A549 treated with CpdA at 1 μM for 4 hours (cell line): ENCODE measurements at places on chromosomes 13 and 19. TPM values are rescaled to one million over a fixed set of nuclear protein-coding genes. Genes with fewer than 3 reads are reported as not detected.

The DMKN gene
- total RNA-seq: 30.7 to 39.2 TPM (median 32.3 TPM) in 5 replicates

The ZNF442 gene
- not detected in 5 replicates for total RNA-seq

The ZNF534 gene
- total RNA-seq: not detected in 5 replicates

The CDX2 gene
- total RNA-seq: 0.79 to 1.9 TPM (median 1.1 TPM) in 5 replicates

The ZNF738 gene
- total RNA-seq: 0.62 to 1.4 TPM (median 0.72 TPM) in 5 replicates

The RAB3A gene
- 0.63 to 1.1 TPM (median 0.78 TPM) in 5 replicates for total RNA-seq

The PRR19 gene
- 3.6 to 4.9 TPM (median 4.5 TPM) in 5 replicates for total RNA-seq

The RASGRP4 gene
- 0.06 to 0.20 TPM (median 0.07 TPM) in 3 of 5 replicates, not detected in the others for total RNA-seq

The ZNF296 gene
- total RNA-seq: 5.1 to 9.5 TPM (median 8.6 TPM) in 5 replicates

The GPI gene
- total RNA-seq: 640 to 737 TPM (median 719 TPM) in 5 replicates

The ZNF574 gene
- total RNA-seq: 27.9 to 38.6 TPM (median 37.0 TPM) in 5 replicates

The ZNF677 gene
- total RNA-seq: not detected in 5 replicates

The TNNT1 gene
- 115 to 148 TPM (median 126 TPM) in 5 replicates for total RNA-seq

The LILRA1 gene
- total RNA-seq: not detected in 5 replicates

The GGN gene
- total RNA-seq: 0.12 to 0.36 TPM (median 0.24 TPM) in 5 replicates

The CEACAM1 gene
- 1.6 to 2.0 TPM (median 1.8 TPM) in 5 replicates for total RNA-seq

The C19orf85 gene
- total RNA-seq: not detected in 5 replicates

The BRME1 gene
- total RNA-seq: 0.09 to 0.64 TPM (median 0.46 TPM) in 3 of 5 replicates, not detected in the others

The ABHD8 gene
- total RNA-seq: 2.6 to 3.8 TPM (median 3.4 TPM) in 5 replicates

The CACNG7 gene
- 6.8 to 10.8 TPM (median 9.6 TPM) in 5 replicates for total RNA-seq

The TBXA2R gene
- total RNA-seq: 0.54 to 0.91 TPM (median 0.74 TPM) in 5 replicates

The ZNF99 gene
- total RNA-seq: not detected in 5 replicates

The PDE4C gene
- total RNA-seq: 0.08 to 0.22 TPM (median 0.16 TPM) in 4 of 5 replicates, not detected in the other

The ZNF491 gene
- total RNA-seq: not detected in 5 replicates

The ZNF554 gene
- total RNA-seq: 0.86 to 1.5 TPM (median 0.93 TPM) in 5 replicates

The MBNL2 gene
- total RNA-seq: 9.7 to 13.9 TPM (median 12.2 TPM) in 5 replicates

The ZNF610 gene
- not detected in 5 replicates for total RNA-seq

The FBN3 gene
- total RNA-seq: not detected in 5 replicates

The ZNF626 gene
- not detected in 5 replicates for total RNA-seq

The ZGLP1 gene
- 0.82 to 3.4 TPM (median 2.0 TPM) in 5 replicates for total RNA-seq

The AZU1 gene
- total RNA-seq: 0.08 to 0.21 TPM (median 0.19 TPM) in 4 of 5 replicates, not detected in the other

The DKKL1 gene
- 0.30 to 0.81 TPM (median 0.47 TPM) in 4 of 5 replicates, not detected in the other for total RNA-seq

The LAIR1 gene
- total RNA-seq: 0.08 to 0.12 TPM in 2 of 5 replicates, not detected in the others

The TEX26 gene
- not detected in 5 replicates for total RNA-seq

The USHBP1 gene
- not detected in 5 replicates for total RNA-seq

The PRRG2 gene
- total RNA-seq: 0.64 to 0.93 TPM (median 0.73 TPM) in 5 replicates

The UNC13A gene
- total RNA-seq: 1.5 to 2.0 TPM (median 1.7 TPM) in 5 replicates

The KIR3DL1 gene
- total RNA-seq: not detected in 5 replicates

The PRODH2 gene
- total RNA-seq: 0.17 to 0.50 TPM (median 0.25 TPM) in 5 replicates

The ETV2 gene
- 1.5 to 2.6 TPM (median 2.4 TPM) in 5 replicates for total RNA-seq

The STK11 gene
- total RNA-seq: 38.1 to 41.5 TPM (median 39.5 TPM) in 5 replicates

The FUT2 gene
- not detected in 5 replicates for total RNA-seq

The ANKRD10 gene
- total RNA-seq: 48.1 to 65.9 TPM (median 55.4 TPM) in 5 replicates

The C13orf42 gene
- total RNA-seq: not detected in 5 replicates

The YJEFN3 gene
- 2.2 to 4.9 TPM (median 3.6 TPM) in 5 replicates for total RNA-seq

The MCEMP1 gene
- total RNA-seq: not detected in 5 replicates

The STAP2 gene
- total RNA-seq: 0.22 TPM in 1 of 5 replicates, not detected in the others

The ZNF571 gene
- total RNA-seq: 0.70 to 1.3 TPM (median 0.99 TPM) in 5 replicates

The MYH14 gene
- total RNA-seq: 4.9 to 6.7 TPM (median 6.3 TPM) in 5 replicates

The ACP5 gene
- 0.10 to 0.33 TPM (median 0.24 TPM) in 4 of 5 replicates, not detected in the other for total RNA-seq
